Stimulated activated CD8-positive, alpha-beta memory T cell treated with anti-CD3 and anti-CD28 coated beads, Interleukin-7, amount 100 ng/mL, for 48 hours (primary cell): ENCODE measurements at places on chromosomes 13 and 19.
A peak's percentile ranks its signal among the peaks of the same experiment; 100 is the strongest.

- no peak for DNase-seq
Observed at GRCh38 chr13:27988520-27988919, at the start of gene URAD. Gene URAD, minus strand, starts transcription at chr13:27988693. Its CDS starts 56 bp downstream, at chr13:27988637.

GRCh38 chr19:55099557-55100506 lies 17.6 kb downstream of the PPP1R12C start:
- DNase-seq, result no peak

GRCh38 chr19:56094449-56094848 lies 26.6 kb downstream of the ZNF787 start:
- no peak for DNase-seq

GRCh38 chr19:12090807-12091206 lies 26.3 kb downstream of the ZNF844 start:
- peak; percentile 22 for DNase-seq

DNA sequence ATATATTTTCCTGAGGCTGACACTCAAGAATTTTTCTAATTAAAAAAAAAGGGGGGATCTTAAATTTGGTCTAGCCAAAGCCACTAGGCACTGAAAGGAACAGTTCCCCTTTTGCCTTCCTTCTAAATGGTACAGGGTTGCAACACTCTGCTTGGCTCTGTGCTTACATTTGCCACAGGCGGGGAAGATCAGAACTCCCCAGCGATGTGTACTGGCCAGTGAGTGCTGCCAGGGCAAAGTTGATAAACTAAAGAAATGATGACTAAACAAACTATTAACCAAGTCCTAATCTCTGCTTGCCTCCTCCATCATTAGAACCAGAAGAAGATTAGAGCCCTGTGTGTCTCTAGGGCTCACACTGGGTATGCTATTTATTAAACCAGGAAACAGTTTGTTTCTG lies 75.3 kb upstream of the SCEL start:
- DNase-seq, result no peak

- no peak for DNase-seq
Observed at GRCh38 chr19:47113850-47114651, 475 bp upstream of the ZC3H4 start.

DNA sequence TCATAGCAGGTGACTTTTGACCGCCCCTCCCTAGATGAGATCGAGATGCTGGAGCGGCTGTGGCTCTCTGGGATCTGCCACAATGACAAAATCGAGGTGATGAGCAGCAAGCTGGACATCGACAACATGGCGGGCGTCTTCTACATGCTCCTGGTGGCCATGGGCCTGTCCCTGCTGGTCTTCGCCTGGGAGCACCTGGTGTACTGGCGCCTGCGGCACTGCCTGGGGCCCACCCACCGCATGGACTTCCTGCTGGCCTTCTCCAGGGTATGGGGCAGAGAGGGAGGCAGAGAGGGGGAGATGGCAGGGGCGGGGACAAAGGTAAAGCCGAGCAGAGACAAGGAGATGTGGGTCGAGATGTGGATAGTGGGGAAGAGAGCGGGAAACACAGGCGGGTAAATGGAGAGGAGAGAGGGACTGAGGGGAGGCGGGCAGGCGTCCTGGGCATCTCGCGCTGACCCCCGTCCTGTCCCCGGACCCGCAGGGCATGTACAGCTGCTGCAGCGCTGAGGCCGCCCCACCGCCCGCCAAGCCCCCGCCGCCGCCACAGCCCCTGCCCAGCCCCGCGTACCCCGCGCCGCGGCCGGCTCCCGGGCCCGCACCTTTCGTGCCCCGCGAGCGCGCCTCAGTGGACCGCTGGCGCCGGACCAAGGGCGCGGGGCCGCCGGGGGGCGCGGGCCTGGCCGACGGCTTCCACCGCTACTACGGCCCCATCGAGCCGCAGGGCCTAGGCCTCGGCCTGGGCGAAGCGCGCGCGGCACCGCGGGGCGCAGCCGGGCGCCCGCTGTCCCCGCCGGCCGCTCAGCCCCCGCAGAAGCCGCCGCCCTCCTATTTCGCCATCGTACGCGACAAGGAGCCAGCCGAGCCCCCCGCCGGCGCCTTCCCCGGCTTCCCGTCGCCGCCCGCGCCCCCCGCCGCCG lies 3.4 kb upstream of the GRWD1 start:
- DNase-seq, result no peak

GRCh38 chr13:98108341-98108740 lies 34.6 kb upstream of the FARP1 start:
- no peak for DNase-seq

DNA sequence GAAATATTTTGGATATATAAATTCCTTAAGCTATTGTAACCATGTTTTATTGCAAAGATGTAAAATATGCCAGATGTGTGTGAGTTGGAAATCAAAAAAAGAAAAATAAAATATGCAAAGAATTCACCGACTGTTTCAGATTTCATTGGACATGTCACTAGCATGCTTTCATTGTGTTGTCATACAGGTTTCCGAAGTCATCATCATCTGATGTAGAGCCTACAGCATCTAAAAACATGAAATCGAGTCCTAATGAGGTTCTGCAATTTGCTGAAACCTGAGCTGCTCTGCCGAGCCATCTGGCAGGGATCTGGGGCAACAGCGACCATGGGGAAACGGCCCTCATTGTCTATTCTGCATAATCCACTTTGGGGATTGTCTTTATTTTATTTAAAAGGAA lies 196.1 kb upstream of the MAB21L1 start:
- no peak for DNase-seq

DNA sequence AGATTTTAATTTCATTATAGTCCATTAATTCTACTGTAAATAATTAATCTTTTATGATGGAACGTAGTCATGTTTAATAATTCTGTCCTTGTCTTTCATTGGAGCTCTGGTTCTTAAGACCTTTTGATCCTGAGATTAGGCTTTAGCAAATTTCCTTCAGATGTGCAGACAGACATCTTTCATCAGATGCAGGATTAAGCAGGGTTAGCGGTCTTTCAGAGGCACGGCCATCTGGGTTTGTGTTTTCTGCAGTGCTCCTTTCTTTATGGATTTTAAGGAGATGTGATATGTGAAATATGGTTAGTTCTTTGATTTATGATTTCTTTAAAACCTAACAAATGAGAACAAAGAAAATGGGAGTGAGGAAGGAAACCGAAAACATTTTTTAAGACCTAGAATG lies 643.9 kb upstream of the SGCG start:
- no peak for DNase-seq
